ENCODE measurements at places on chromosomes 7 and 10.

DNA sequence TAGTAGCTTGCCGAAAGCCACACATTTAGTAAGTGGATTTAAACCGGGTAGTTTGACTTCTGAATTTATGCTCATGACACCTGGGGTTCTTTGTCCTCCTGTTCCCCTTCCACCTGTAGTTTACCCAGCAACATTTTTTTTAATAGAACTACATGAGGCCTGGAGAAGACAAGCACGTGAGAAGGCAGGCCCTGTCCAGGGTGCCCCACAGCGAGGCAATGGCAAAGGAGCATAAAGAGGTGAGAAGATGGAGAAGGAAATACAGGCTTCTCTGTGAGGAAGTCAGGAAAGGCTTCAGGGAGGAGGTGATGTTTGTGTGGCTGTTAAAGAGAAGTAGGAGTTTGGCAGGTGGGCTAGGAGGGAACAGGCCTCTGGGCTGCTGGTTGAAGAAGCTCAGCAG, 50.3 kb upstream of the LAMB1 start:
- no peak for DNase-seq

DNA sequence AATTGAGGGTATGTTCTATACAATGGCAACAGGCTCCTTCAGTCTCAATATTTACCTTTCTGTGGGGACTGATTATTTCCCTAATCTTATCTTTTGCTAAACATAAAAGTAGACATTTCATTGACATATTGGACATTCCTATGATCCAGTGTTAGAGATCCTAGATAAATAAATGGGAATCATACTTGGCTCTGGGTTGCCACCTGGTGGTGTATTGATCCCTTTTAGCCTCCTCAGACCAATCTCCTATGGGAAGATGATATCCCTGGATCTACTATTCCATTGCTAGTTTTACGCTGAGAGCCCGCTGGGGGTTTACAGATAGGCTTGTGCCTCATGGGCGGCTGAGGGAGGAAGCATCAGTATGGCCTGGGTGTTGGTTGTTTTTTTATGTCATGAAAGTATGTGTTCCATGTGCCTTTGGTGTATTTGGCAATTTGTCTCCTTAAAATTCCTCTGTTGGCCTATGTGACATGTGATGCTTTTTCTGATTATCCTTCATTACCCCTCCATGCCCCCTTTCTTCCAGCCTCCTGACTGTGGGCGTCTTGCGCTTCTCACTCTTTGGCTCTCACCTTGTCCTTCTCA, 18.8 kb downstream of the CELF2 start:
- DNase-seq: no peak

DNA sequence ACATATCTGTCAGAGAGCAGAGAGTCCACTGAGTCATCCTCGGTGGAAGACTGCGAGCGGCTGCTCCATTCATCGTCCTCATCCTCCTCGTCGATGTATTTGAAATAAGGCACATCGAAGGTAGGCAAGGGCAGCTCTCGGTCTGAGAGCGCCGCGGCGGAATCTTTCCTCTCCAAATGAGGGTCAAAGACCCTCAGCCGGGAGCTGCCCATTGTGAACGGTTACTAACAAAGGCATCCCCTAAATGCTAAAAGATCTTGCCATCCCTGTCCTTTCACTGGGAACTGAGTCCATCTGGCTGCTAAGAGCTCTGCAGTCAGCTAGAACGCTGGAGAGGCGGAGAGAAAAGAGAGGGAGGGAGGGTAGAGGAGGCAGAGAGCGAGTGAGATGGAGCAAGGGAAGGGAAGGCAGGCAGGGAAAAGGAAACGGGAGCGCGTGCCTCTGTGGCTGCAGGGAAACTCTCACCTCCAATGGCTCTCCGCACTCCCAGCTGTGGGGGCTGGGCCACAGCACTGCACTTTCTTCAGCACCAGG, 163.4 kb downstream of the RAPGEF5 start:
- no peak for DNase-seq

- no peak for DNase-seq
Measured at GRCh38 chr10:3500408-3500856, 284.6 kb downstream of the KLF6 start.

DNA sequence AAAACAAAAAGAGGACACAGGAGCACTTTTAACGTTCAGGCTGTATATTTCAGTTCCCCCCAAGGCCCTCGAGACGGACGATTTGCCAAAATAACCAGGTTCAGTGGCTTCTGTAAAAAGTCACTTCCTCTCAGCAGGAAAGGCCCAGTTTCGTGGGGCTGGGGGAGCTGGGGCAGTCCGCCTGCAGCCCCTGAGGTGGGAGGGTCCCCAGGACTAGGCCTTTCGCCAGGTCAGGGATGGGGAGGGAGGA, 28.8 kb downstream of the WDR86 start:
- no peak for DNase-seq

GRCh38 chr10:33134011-33134751, 176.2 kb upstream of the ITGB1 start:
- DNase-seq: peak; percentile 21

- no peak for DNase-seq
Measured at GRCh38 chr10:10892290-10892875, 125.3 kb upstream of the CELF2 start.

DNA sequence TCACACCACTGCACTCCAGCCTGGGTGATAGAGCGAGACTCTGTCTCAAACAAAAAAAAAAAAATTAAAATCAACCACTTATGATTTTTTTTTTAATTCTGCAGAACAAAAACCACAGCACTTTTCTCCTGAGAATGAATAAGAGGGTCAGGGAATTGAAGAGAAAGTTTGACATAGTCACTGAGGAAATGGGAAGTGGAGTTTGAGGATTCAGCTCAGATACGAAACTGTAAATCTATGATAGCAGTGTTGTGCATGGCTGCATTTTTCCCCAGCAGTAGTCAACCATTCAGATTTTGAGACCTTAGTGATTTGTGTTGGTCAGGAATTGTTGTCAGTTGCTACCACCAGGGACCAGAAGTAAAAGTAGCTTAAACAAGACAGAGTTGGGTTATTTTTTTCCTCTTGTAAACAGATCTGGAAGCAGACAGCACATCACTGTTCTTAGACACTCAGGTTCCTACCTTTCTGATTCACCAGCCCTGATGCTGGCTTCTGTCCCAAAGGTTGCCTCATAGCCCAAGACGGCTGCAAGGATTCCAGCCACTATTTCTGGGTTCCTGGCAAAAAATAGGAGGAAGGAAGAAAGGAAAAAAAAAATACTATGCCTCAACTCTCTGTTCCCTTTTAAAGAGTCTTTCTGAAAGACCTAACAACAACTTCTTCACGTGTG, 20.1 kb downstream of the PILRA start:
- no peak for DNase-seq

DNA sequence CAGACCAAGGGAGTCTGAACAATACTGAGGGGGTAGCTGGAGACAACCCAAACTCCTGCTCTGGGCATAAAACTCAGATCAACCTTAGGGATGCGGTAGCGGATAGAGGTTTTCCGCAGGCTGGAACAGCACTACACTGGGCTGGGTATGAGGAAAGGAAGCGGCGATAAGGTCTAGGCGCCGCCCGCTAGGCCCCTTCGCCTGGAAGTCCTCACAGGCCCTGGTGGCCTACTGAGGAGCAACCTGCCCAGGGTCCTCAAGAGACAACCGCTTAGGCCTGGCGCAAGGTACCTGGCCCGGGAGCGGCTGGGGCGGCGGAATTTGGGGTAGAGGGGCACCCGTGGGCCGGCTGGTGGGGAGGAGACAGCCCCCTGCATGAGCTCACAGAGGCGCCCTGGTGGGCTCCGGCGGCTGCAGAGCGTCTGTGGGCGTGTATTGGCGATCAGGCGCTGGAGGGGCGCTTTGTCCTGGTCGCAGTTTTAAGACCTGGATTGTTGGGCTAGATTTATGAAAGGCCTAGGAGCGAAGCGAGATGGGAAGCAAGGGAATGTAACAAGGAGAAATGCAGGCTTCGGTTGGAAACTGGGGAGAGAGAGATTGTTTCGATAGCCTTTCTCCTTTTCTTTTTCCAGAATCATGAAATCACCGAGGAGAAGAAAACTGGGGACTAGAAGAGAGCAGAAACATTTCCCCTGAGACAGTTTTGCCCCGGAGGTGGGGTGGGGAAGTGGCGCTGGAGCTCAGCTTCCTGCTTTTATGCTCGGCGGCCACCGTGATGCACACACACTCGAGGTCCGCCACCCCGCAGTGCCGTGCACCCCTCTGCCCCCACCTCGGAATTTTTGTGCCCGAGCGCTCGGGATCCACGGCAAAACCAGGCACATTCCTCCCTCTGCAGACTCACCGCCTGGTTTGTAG, 2.4 kb upstream of the NKX2-3 start:
- no peak for DNase-seq

- no peak for DNase-seq
Measured at GRCh38 chr10:70053841-70054288, 1.2 kb downstream of the MACROH2A2 start.

DNA sequence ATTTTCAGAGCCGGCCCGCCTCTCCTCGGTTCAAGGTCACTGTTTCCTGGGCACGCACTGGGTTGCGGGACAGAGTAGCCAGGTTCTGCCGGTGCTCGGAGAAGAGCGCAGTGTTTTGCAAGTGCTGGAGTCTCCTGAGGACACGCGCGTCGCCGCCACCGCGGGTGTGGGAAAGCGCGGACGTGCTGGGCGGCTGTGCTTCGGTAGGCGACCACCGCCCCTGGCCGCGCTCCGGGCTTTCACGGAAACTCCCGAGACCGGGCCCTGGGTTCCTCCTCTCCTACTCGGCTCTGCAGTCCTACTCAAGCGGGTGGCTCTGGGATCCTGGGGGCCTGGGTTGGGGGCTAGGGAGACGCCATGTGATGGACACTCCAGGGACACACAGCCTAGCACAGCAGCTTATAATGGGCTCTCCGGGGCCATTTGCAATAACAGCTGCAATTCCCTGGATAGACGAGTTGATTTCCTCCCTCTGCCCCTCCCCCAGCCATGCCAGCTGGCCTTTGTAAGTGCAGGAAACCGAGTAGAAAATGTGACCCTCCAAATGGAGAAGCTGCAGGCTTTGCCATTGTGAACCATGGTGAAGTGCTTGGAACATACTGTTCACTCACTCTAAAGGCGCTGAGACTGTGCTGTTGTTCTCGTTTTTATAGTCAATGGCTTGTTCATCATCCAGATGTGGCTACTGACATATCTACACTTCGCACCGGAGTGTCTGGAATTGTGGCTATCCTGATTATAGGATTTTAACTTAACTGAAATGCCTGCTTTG, 2.1 kb downstream of the FRAT1 start:
- no peak for DNase-seq

DNA sequence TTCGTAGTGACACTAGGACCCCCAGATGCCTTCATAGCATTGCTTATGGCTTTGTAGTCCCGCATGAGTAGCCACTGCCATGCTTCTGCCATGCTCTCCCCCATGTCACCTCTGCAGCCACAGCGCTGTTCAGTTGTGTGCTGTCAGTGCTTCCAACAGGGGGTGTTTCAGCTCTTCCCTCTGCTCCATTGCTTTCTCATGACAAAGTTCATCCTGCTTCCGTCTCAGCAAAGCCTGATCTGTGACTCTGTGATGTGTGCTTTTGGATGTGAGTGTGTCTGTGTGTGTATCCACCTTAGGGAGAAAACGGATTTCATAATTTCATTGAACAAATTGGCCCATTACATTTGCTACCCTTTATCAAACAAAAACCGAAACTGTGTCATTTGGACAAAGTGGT, 134.9 kb upstream of the SAMD8 start:
- DNase-seq: no peak

- no peak for DNase-seq
Measured at GRCh38 chr7:28318101-28318762, 94.1 kb upstream of the CREB5 start.

DNA sequence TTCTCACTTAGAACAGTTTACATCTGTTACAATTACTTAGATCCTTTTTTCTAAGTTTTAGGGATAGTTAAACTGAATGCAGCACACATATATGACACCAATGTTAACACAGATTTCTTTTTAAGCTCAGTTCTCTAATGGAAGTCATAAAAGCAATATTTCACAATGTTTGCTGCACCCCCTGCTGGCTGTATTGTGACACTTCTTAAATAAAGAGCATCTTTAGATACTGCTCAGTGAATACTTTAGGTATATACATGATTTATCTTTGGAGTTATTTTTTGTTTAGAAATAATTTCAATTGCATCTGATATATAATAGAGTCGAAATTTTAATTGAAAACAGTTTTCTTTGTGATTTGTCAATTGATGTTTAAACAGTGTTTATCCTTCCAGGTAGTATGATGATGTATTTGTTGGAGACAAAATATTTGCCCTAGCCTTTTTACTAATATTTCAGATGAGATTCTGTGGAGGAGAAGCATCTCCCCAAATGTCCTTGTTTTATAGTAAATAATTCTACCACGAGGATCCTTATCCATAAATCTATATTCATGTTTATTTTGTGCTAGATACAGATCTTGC, 174.4 kb downstream of the ST7 start:
- DNase-seq: no peak

- no peak for DNase-seq
Measured at GRCh38 chr7:28155019-28155660, 25.5 kb downstream of the JAZF1 start.

DNA sequence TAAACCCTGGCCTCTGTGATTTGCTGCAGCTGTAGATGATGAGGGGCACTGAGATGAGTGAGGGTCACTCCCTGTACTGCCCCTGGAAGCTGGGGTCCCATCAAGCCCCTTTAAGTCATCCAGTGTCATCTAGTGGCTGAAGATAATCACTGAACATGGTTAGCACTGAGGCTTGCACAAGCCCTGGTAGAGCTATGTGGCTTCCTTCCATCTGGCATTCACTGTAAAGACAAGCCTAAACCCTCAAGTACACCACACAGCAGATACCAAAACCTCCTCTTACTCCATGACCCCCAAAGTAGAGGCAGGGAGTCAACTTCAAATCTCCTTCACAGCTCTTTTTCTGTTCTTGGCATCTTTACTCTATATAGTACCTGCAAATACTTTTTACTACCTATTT, 72.7 kb upstream of the MRLN start:
- no peak for DNase-seq

- no peak for DNase-seq
Measured at GRCh38 chr10:51867956-51868355, 168.6 kb upstream of the CSTF2T start.

DNA sequence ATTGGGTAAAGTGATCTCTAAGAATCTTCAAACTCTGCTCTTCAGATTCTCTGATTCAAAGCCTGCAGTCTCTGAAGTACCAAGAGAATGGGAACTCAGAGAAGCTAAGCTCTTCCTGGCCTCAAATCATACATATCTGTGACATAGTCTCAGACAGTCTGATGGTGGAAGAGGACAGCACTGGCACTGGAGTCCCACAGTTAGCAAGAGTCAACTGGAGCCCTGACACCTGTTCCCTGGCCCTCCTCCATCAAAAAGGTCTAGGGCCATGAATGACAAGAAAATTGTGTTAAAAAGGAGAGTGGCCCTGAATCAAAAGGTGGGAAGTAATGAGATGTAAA, 37.7 kb downstream of the PRSS2 start:
- no peak for DNase-seq

DNA sequence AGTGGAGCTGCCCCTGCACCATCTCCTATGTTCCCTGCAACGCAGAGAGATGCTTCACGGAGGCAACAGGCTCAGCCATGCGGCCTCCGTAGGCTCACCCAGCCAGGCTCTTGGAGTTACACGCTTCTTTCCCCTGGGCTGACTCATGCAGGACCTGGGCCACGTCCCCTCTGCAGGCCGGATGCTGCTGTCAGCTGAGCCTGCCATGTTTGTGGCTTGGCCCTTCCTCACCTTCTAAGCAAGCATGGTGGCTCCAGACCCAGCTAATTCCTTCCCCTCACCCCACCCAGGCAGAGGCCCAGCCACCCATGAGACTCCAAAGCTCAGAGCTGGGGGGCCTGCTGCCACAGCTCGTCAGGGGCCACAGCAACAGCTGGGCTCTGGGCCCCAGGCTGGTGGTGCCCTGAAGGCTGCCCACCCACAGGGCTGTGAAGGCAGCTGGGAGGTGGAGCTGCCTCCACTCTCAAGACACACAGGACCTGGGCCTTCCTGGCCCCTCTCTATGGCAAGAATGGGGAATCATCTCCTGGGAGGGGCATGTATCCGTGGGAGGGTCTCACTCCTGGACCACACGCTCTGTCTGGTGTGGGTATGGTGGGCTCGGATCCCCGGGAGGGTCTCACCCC, 219.6 kb downstream of the ELFN1 start:
- no peak for DNase-seq
